ENCODE measurements at places on chromosomes 16 and 17.
A peak's percentile ranks its signal among the peaks of the same experiment; 100 is the strongest.

GRCh38 chr17:41718287-41718645 is 6.1 kb downstream of the GAST start:
- DNase-seq: peak; percentile 63

GRCh38 chr17:6523330-6523729 is 33.0 kb downstream of the PITPNM3 start:
- DNase-seq: no peak

- DNase-seq: peak; percentile 56
Observed at GRCh38 chr17:74758848-74759168, 10.4 kb downstream of the NHERF1 start.

DNA sequence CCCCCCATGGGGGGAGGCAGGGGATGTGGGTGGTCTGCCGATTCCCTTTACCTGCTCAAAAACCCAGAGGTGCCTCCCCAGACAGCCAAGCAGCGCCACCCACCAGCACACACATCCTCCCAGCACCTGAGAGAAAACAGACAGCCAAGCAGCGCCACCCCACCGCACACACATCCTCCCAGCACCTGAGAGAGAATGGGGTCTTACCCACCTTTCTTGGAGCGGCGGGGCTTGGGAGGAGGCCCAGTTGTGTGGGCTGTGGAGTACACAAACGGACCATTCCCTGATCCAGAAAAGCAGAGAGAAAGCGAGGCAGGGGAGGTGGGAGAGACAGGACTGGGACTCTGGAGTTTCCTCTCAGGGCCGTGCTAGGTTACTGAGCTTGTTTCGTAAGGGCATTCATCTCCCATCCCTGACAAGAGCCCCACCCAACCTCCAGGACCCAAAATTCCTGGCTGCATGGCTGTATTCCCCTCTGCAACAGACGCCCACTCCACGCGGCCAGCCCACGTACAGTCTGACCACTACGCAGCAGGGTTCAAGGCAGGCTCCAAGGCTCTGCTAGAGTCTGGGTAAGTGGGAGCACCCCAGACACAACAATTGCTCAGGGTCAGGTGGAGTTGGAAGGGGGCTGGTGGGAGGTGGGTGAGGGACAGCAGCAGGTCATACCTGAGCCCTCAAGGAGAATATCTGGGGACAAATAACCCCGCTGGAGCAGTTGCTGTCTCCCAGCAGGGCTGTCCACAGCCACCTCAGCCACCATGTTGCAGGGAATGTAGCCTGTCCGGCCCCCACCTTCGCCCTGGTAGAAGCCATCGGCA is 22.3 kb downstream of the TSPOAP1 start:
- DNase-seq: no peak

DNA sequence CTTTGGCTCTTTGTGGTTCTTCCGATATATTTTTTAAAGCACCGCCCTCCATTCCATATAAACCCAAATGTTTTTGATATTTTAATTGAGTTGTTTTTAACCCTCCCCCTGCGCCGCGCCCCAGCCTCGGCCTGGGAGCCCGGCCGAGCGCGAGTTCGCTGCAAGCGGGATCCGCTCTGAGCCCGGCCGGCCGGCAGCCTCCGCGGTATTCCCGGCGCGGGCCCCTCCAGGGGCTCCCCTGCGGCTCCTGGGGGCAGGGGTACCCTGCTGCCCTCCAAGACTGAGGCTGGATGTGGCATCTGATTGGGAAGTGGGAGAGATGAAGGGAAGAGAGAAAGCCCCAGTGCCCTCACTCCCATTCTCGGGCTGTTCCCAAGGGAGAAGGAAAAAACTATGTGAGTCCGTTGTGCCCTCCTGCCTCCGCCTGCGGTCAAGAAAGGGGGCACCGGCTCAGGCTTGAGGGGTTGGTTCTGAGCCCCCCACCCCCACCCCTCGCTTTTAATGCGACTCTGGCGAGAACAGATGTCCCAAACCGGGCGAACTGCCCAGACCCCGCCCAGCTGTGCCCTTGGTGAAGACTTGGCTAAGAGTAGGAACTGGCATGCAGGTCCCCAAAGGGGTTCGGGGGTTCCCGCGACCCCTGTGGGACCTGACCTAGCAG is 8.6 kb downstream of the NEUROD2 start:
- no peak for DNase-seq

- DNase-seq: no peak
Observed at GRCh38 chr17:36727577-36727976, 126.2 kb downstream of the MRM1 start.

DNA sequence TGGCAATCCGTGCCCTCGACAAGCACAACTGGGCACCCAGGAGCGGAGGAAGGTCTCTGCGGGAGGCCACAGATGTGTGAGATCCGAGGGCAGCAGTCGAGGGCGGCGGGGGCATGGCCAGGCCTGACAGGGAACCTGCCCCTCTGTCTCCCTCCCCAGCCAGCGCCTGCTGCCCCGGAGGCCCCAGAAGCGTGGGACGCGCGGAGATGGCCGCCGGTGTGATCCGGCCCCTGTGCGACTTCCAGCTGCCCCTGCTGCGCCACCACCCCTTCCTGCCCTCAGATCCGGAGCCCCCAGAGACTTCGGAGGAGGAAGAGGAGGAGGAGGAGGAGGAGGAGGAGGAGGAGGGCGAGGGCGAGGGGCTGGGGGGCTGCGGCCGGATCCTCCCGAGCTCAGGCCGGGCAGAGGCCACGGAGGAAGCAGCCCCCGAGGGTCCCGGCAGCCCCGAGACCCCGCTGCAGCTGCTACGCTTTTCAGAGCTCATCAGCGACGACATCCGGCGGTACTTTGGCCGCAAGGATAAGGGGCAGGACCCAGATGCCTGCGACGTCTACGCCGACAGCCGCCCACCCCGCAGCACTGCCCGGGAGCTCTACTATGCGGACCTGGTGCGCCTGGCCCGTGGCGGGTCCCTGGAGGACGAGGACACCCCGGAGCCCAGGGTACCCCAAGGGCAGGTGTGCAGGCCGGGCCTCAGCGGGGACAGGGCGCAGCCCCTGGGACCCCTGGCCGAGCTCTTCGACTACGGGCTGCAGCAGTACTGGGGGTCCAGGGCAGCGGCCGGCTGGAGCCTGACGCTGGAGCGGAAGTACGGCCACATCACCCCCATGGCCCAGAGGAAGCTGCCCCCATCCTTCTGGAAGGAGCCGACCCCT is 1.7 kb downstream of the PERCC1 start:
- DNase-seq: no peak

GRCh38 chr16:54245788-54246453 is 40.7 kb downstream of the IRX3 start:
- no peak for DNase-seq

DNA sequence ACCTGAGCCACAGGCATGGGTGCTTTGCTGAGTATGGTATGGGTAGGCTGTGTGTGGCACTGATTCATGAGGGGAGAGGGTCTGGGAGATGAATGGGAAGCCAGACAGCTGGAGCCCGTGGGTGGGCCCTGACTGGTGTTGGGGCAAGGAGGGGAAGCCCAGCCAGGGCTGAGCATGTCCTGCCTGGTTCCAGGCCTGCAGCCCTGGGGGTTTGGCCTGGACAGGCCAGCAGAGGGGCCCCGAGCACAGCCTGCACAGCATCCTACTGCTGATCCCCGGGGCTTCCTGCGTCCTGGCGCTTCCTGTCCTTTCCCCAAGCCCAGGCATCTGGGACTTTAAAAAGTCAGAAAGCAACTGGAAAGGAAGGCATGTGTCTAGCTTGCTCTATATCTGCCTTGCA is 4.6 kb upstream of the MVD start:
- DNase-seq: no peak
